ENCODE measurements at places on chromosomes 6 and 20.

- DNase-seq: peak; percentile 7
These were observed 107.2 kb upstream of the FOXA2 start for GRCh38 chr20:22691369-22692118.

DNA sequence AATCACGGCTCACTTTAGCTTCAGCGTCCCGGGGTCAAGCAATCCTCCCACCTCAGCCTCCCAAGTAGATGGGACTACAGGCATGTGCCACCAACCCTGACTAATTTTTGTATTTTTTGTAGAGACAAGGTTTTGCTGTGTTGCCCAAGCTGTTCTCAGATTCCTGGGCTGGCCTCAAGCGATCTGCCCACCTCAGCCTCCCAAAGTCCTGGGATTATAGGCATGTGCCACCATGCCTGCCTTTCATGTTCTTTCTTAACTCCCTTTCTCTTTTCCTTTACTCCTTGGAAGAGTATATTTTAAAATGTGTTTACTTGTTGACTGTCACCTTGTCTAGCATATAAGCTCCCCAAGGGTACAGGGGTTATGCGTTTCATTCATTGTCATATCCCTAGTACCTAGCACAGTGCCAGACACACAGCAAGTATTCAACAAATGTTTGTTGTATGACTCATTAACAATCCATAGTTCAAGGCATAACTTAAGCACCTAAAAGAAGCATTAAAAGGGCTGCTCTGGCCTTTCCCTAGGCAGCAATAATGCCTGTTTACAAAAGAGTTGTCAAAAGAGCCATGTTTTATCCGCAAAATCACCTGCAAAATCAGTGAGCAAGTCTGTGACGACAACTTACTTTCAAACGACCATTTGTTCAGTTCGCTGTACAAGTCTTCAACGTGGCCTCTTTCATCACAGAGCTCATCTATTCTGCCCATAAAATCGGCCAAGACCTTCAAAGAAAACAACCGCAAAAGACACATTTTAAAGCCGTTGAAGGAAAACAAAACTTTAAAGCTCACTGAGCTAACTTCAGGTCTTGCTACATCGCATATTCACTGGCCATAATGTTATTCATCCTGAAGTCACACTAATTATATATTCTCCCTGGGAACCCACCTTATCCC lies 4.6 kb downstream of the CYP24A1 start:
- DNase-seq: no peak

DNA sequence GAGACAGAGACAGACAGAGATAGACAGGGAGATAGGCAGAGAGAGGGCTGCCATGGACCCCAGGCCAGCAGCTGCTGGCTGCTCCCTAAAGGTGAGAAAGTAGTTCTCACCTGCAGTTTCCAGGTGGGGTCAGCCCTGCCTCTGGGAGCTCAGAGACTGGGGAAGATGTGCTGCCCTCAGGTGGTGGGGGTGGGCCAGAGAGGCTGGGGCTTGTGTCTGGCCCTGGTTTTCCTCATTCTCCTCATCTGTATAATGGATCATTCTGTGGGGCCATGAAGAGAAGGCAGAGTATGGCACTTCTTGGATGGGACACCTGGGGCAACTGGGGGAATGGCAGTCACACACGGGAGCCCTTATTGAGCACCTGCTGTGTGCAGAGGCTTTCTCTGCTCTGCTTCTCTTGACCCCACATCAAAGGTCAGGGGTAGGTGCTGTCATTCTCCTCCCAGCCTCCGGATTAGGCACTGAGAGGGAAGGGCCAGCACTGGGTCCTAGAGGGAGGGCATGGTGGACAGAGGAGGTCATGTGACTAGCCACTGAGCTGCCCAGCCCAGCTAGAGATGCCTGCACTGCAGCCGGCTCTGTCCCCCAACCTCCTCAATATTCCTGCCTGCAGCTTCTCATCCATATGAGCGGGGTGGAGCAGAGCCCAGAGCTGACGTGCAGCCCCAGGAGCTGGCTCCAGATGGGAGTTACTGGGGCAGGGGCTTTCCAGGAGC lies 4.1 kb downstream of the ANGPT4 start:
- no peak for DNase-seq

DNA sequence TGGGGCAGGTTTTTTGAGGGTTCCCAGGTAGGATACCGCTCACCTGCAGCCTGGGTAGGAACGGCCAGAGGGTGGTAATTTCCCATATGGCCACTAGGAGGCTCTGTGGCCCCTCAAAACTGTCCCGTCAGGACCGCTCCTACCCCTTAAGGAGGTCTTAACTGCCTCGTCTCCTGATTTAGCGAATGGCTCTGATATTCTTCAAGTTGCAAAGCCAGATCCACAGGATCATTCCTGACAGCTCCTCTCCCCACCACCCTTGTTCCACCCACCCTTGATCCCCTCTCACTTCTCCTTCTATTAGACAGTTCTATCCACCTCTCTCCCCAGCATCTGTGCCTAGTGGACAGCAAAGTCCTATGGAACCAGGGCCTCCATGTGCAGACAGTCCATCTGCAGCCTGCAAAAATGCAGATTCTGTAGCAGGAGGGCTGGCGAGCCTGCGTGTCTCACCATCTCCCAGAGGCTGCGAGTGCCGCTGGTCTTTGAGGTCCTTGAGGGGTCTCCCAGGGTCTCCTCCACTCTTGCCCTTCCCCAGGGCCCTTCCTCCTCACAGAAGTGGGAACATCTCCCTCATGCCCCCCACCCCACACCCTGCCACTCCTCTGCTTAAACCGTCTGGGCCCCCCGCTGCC lies 34.3 kb upstream of the ZBP1 start:
- DNase-seq: peak; percentile 24

- no peak for DNase-seq
These were observed 19.3 kb downstream of the ANKRD6 start for GRCh38 chr6:89452281-89452680.

All from stimulated activated CD8-positive, alpha-beta memory T cell treated with anti-CD3 and anti-CD28 coated beads, Interleukin-15, amount 100 ng/mL, for 48 hours (primary cell).